ENCODE measurements at places on chromosomes 7 and 10. TPM values are rescaled to one million over a fixed set of nuclear protein-coding genes. Genes with fewer than 3 reads are reported as not detected.

The GUSB gene
- 42.8 TPM for total RNA-seq

DNA sequence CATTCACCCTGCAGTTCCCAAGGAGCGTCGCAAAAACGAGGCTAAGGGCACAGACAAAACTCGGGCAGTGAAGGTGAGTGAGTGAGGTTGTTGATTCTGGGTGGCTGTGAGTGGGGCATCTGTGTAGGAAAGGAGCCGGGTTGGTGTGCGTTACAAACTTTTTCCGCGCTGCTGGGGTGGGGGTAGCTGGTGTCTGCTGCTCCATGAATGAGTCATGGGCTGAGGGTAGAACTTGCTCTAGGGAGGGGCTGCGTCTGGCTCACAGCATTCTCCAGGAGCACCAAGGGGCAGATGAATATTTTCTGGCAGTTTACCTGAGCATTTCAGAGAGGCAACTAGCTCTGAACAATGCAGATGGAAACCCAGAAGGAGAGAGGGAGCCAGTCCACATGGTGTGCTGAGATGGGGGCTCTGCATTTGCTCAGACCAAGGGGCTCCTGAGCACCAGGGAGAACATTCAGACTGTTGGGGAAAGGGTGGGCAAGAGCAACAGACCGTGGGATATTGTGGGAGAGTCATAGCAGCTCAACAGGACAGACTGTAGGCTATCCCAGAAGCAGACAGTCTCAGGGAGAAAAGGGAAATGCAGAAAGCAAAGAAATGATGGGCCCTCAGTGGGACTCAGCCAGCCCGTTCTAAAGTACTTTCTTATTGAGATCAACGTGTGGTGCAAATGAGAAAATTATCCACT is 18.8 kb downstream of the NOBOX start:
- H3K27ac ChIP-seq = no peak overlapping the region
- no peaks in the 10 kb centered on the region for H3K36me3 ChIP-seq
- no peaks in the 10 kb centered on the region for H3K27me3 ChIP-seq
- peak; percentile 46 for DNase-seq
- no peak overlapping the region for H3K4me3 ChIP-seq
- peaks cover 15% of the 10 kb centered on the region for H3K4me1 ChIP-seq

DNA sequence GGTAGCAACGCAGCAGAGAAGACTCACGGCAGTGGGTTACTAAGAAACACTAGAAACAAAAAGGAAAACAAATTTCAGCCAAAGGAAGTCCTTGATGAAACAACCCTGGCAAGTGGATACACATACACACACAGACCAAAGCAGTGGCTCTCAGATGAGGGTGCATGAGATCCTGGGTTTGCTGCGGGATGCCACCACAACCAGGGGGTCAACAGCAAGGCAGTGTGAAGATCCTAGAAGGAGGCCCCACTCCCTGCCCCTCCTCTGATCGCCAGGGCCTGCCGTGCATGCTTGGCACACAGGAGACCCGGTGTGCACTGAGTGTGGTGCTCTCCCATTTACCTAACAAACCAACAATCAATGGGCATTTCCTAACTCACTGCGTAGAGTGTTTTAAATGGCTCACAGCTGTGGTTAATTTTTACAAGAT is 252.3 kb upstream of the KLF14 start:
- no peaks in the 10 kb centered on the region for H3K36me3 ChIP-seq
- no peaks in the 10 kb centered on the region for H3K27me3 ChIP-seq
- H3K4me1 ChIP-seq = peaks cover 68% of the 10 kb centered on the region
- peak; percentile 28 for DNase-seq

The TRPV5 gene
- not detected for total RNA-seq

The SPDYE11 gene
- total RNA-seq = not detected

DNA sequence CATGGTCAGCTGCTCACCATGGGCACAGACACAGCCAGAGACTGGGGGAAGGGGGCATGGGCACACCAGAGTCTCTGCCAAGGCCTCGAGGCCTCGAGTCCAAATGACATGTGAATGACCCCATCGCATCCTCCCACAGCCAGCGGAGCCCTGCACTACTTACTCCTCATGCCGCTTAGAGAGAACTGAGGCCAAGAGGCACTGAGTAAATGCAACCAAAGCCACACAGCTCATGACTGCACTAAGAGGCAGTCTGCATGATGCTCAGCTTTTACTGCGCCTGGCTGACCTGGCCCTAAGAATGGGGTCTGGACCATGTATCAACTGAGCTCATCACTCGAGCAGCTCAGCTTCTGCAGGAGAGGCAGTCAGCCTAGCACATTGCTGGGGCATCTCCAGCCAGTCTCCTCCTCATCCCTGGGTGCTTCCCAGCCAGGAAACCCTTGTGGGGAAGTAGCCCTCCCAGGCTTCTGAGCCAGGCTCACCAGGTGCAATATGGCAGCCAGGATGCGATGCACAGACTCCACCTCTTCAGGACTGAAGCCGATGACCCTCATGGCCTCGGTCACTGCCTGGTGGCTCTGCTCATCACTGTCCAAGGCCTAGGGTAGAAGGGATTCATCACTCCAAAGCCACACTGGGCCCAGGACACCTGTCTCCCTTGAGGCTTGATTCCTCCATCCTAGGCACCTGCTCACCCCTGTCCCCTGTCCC is 7.5 kb downstream of the MYO1G start:
- H3K27me3 ChIP-seq = no peaks in the 10 kb centered on the region
- H3K4me1 ChIP-seq = peaks cover 32% of the 10 kb centered on the region
- H3K36me3 ChIP-seq = peaks cover 77% of the 10 kb centered on the region
- H3K27ac ChIP-seq = peak overlapping the region; percentile 78

DNA sequence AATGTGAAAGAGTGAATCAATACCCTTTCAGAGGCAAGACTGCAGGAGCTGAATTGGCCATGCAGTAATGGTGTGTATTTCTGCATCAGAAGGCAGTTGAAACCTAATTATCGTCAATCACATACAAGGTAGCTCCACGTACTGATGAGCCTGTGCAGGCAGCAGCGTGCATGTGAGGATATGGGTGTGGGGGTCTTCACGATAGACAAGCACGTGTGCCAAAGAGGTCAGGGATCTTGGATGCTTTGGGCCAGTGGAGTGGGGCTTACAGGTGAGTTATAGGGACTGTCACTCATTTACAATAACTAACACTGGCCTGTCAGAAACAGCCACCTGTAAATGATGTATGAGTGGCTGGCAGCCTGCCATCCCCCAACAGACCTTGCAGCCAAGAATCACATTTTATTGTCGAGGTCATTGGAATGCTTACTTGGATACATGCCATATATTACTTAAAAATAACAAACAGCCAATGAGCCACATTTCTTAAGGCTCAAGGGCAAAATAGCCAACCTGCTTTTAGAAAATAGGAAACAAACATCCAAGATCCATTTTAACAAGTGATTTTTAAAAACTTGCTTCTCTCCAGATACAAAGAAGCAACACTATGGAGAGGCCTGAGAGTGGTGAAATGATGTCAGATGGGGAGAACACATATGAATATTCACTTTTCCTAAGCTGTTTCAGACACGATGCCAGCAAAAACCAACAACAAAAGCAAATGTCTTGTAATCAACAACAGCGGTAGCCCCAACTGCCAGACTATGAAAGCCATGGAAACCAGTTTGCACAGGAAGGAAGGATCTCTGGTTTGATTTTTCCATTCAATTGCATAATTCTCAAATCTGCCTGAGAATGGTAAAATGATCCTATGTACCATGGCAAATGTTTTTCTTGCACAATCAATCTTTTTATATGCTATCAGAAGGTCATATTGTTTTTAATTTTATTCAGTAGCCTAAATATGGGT is 210.7 kb downstream of the SKAP2 start:
- no peaks in the 10 kb centered on the region for H3K4me1 ChIP-seq
- peaks cover 7% of the 10 kb centered on the region for H3K27me3 ChIP-seq
- H3K36me3 ChIP-seq = no peaks in the 10 kb centered on the region
- H3K27ac ChIP-seq = no peak overlapping the region

GRCh38 chr10:30687698-30688213 is 58.2 kb upstream of the LYZL2 start:
- H3K27ac ChIP-seq = no peak overlapping the region
- no peaks in the 10 kb centered on the region for H3K36me3 ChIP-seq
- DNase-seq = peak; percentile 91
- H3K4me3 ChIP-seq = no peak overlapping the region

The TRIL gene
- not detected for total RNA-seq

- no peaks in the 10 kb centered on the region for H3K27me3 ChIP-seq
- H3K36me3 ChIP-seq = no peaks in the 10 kb centered on the region
- H3K4me3 ChIP-seq = no peak overlapping the region
- no peak overlapping the region for H3K27ac ChIP-seq
- H3K4me1 ChIP-seq = no peaks in the 10 kb centered on the region
Observed at GRCh38 chr10:34547291-34547690, 267.8 kb downstream of the PARD3 start.

DNA sequence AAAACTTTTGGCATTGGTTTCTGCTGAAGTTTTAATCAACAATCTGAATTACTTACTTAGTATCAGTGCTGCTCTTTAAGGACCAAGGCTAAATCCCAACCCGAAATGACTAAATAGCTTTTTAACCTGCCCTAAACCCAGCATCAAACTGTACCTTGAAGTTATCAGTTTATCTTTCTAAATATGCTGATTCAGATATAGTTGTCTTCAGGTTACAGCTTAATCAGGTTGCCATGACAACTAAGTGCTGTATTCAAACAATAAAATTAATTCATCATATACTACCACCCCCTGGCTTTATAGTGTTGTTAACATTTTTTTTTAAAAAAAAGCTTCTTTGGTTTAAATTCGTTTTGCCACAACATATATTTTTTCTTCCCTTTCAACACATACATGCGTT is 239.6 kb downstream of the TWIST1 start:
- H3K36me3 ChIP-seq = no peaks in the 10 kb centered on the region
- H3K4me1 ChIP-seq = no peaks in the 10 kb centered on the region
- H3K4me3 ChIP-seq = no peak overlapping the region

The ZP3 gene
- 32.6 TPM for total RNA-seq

DNA sequence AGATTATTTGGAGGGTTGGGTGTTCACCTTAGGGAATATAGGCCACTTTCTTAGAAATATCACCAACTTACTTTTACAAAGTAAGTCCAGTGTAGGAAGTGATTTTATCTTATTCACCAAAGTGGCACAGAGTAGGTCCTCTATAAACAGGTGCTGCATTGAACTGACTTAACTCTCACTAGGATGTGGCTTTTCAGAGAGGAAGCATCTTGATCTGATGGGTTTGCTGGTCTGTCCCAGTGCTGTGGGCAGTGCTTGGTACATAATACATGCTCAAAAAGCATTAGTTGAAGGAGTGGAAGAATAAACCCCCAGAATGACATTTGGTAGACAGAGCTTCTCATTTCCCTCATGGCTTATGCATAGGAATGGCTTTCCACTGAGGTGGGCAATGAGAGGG is 334.7 kb downstream of the LRMDA start:
- H3K36me3 ChIP-seq = no peaks in the 10 kb centered on the region
- no peak overlapping the region for H3K4me3 ChIP-seq
- no peak overlapping the region for H3K27ac ChIP-seq
- DNase-seq = no peak
- H3K27me3 ChIP-seq = peaks cover 3% of the 10 kb centered on the region

The GRIFIN gene
- total RNA-seq = not detected

The KEL gene
- 0.83 TPM for total RNA-seq

- H3K27me3 ChIP-seq = peaks cover 7% of the 10 kb centered on the region
- peaks cover 2% of the 10 kb centered on the region for H3K4me1 ChIP-seq
- no peaks in the 10 kb centered on the region for H3K36me3 ChIP-seq
- H3K27ac ChIP-seq = no peak overlapping the region
Observed at GRCh38 chr7:28029051-28029450, 151.5 kb downstream of the JAZF1 start.

- no peak for DNase-seq
- no peak overlapping the region for H3K4me3 ChIP-seq
- peaks cover 66% of the 10 kb centered on the region for H3K4me1 ChIP-seq
- H3K27ac ChIP-seq = no peak overlapping the region
Observed at GRCh38 chr10:88999625-89000024, 9.0 kb downstream of the FAS start.

- no peak overlapping the region for H3K4me3 ChIP-seq
- DNase-seq = no peak
- H3K27ac ChIP-seq = no peak overlapping the region
- no peaks in the 10 kb centered on the region for H3K27me3 ChIP-seq
- H3K4me1 ChIP-seq = no peaks in the 10 kb centered on the region
Observed at GRCh38 chr10:106450966-106451365, 713.5 kb downstream of the SORCS1 start.

The KIAA1217 gene
- total RNA-seq = 0.57 TPM

The CLEC2L gene
- total RNA-seq = not detected

DNA sequence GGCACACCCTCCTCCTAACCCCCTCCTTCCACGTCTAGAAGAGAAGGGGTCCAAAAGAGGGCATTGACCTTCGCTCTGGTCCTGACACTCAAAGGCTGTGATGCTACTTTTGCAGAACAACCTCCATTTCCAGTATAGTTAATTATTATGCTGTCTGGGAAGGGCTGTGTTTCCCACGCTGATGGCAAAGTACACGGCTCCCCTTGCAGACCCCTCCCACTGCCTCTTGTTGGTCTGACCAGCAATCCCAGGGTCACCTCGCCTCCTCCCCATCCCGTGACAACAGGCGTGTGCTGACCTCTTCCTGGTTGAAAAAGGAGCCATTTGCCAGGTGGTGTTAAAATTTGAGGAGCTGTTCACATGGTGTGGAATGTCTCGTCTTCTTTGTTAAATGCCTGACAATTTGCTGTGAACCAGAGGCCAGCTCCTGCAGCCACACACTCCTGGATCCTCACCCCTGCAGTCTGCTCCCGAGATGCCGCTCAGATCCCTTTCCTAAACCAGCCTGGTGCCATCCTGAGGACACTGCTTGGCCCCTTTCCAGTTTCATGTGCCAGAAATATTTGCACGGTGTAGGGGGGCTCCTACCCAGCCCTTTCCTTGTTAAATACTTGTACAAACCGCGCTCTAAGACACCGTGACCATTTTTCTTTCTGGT is 321.7 kb downstream of the WDR37 start:
- no peak overlapping the region for H3K4me3 ChIP-seq
- no peaks in the 10 kb centered on the region for H3K36me3 ChIP-seq
- no peaks in the 10 kb centered on the region for H3K4me1 ChIP-seq
- peaks cover 43% of the 10 kb centered on the region for H3K27me3 ChIP-seq
- H3K27ac ChIP-seq = no peak overlapping the region

GRCh38 chr10:62308101-62308500 is 39.5 kb upstream of the RTKN2 start:
- peaks cover 24% of the 10 kb centered on the region for H3K4me1 ChIP-seq
- H3K27ac ChIP-seq = no peak overlapping the region
- H3K4me3 ChIP-seq = no peak overlapping the region
- no peaks in the 10 kb centered on the region for H3K27me3 ChIP-seq

- no peaks in the 10 kb centered on the region for H3K4me1 ChIP-seq
- DNase-seq = no peak
- no peak overlapping the region for H3K27ac ChIP-seq
- H3K4me3 ChIP-seq = no peak overlapping the region
- H3K27me3 ChIP-seq = no peaks in the 10 kb centered on the region
Observed at GRCh38 chr10:113153493-113154102, 203.6 kb downstream of the TCF7L2 start.

- H3K27ac ChIP-seq = no peak overlapping the region
- H3K27me3 ChIP-seq = peaks cover 11% of the 10 kb centered on the region
Observed at GRCh38 chr10:67386260-67386659, 309.7 kb downstream of the CTNNA3 start.

Data from activated naive CD4-positive, alpha-beta T cell treated with anti-CD3 and anti-CD28 coated beads for 36 hours (primary cell).